ENCODE measurements at places on chromosomes 5 and 9.

- DNase-seq: no peak
Observed at GRCh38 chr9:108813951-108814601, 41.7 kb downstream of the ACTL7B start.

DNA sequence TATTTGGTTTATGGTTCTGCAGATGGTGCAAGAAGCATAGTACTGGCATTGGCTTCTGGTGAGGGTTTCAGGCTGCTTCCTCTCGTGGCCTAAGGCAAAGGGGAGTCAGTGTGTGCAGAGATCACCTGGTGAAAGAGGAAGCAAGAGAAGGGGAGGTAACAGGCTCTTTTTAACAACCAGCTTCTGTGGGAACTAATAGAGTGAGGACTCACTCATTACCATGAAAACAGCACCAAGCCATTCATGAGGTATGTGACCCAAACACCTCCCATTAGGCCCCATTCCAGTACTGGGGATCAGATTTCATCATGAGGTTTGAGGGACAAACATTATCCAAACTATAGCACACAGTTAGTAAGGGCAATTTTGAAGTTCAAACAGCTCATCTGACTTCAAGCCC lies 263.5 kb downstream of the TMEM38B start:
- DNase-seq: no peak

DNA sequence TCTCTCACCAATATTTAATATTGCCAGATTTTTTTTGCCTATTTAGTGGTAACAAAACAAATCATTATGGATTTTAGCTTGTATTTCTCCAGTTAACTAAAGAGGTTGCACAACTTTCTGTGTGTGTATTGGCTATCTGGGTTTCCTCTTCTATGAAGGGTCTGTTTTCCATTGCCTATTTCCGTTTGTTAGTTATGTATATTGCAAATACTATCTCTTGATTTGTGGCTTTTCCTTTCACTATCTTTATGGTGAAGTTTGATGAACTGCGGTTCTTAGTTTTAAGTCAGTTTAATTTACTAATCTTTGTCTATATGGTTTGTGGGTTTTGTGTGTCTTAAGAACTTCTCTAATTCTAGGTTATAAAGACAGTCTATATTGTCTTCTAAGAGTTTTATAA lies 136.3 kb downstream of the CEP120 start:
- no peak for DNase-seq

GRCh38 chr5:77167695-77168121 lies 42.8 kb upstream of the PDE8B start:
- no peak for DNase-seq

GRCh38 chr9:2602704-2603116 lies 18.9 kb upstream of the VLDLR start:
- no peak for DNase-seq

- DNase-seq: no peak
Observed at GRCh38 chr9:85515021-85515420, 226.7 kb downstream of the AGTPBP1 start.
